ENCODE measurements at places on chromosomes 7 and 10. TPM values are rescaled to one million over a fixed set of nuclear protein-coding genes. Genes with fewer than 3 reads are reported as not detected.

CYP26C1 gene
- not detected for total RNA-seq

TAS2R4 gene
- 0.61 TPM for total RNA-seq

AZGP1 gene
- total RNA-seq: 0.39 TPM

LRRC4 gene
- total RNA-seq: 0.39 TPM

PAPOLB gene
- total RNA-seq: not detected

SLC16A9 gene
- total RNA-seq: 7.8 TPM

CALML3 gene
- total RNA-seq: 58.4 TPM

BAG3 gene
- total RNA-seq: 58.0 TPM

COL17A1 gene
- 1,665 TPM for total RNA-seq

ORC5 gene
- total RNA-seq: 20.9 TPM

CLDN3 gene
- not detected for total RNA-seq

CLDN4 gene
- total RNA-seq: 1.5 TPM

TUBAL3 gene
- total RNA-seq: 1.5 TPM

MTURN gene
- total RNA-seq: 14.1 TPM

PTPRE gene
- total RNA-seq: 25.7 TPM

TNS3 gene
- total RNA-seq: 5.7 TPM

CAV2 gene
- 256 TPM for total RNA-seq

PLPP4 gene
- 2.0 TPM for total RNA-seq

GNG11 gene
- total RNA-seq: 1.7 TPM

ERCC6 gene
- total RNA-seq: 21.7 TPM

NODAL gene
- total RNA-seq: 0.23 TPM

GPNMB gene
- total RNA-seq: 2.9 TPM

CTAGE8 gene
- 3.7 TPM for total RNA-seq

ORAI2 gene
- total RNA-seq: 10.8 TPM

PPP1R9A gene
- total RNA-seq: not detected

KNDC1 gene
- total RNA-seq: not detected

AKR1C8 gene
- not detected for total RNA-seq

CYP2W1 gene
- not detected for total RNA-seq

PBLD gene
- total RNA-seq: 2.2 TPM

LLCFC1 gene
- not detected for total RNA-seq

C10orf95 gene
- total RNA-seq: 3.2 TPM

SPDYE11 gene
- not detected for total RNA-seq

CADPS2 gene
- 3.4 TPM for total RNA-seq

LIPN gene
- not detected for total RNA-seq

HYAL4 gene
- total RNA-seq: not detected

MSMB gene
- total RNA-seq: not detected

C10orf105 gene
- total RNA-seq: not detected

TDRD1 gene
- total RNA-seq: 0.31 TPM

RELN gene
- not detected for total RNA-seq

SDHAF3 gene
- total RNA-seq: 33.8 TPM

CALHM1 gene
- not detected for total RNA-seq

PFKFB3 gene
- 17.3 TPM for total RNA-seq

PDE6C gene
- not detected for total RNA-seq

OPTN gene
- total RNA-seq: 77.4 TPM

LRRN3 gene
- total RNA-seq: 0.16 TPM

FBXO24 gene
- 0.70 TPM for total RNA-seq

CHRM2 gene
- not detected for total RNA-seq

OR2A25 gene
- not detected for total RNA-seq

SPAG6 gene
- total RNA-seq: not detected

GNAI1 gene
- total RNA-seq: 40.9 TPM

OR2A5 gene
- total RNA-seq: not detected

CTTNBP2 gene
- total RNA-seq: not detected

BAMBI gene
- 1.2 TPM for total RNA-seq

CDH23 gene
- total RNA-seq: 1.2 TPM

CACNB2 gene
- not detected for total RNA-seq

MRPS16 gene
- total RNA-seq: 62.9 TPM

CYP2C8 gene
- not detected for total RNA-seq

ZNF117 gene
- 0.15 TPM for total RNA-seq
